CD8-positive, alpha-beta memory T cell (primary cell): ENCODE measurements at places on chromosomes 6 and 20.

DNA sequence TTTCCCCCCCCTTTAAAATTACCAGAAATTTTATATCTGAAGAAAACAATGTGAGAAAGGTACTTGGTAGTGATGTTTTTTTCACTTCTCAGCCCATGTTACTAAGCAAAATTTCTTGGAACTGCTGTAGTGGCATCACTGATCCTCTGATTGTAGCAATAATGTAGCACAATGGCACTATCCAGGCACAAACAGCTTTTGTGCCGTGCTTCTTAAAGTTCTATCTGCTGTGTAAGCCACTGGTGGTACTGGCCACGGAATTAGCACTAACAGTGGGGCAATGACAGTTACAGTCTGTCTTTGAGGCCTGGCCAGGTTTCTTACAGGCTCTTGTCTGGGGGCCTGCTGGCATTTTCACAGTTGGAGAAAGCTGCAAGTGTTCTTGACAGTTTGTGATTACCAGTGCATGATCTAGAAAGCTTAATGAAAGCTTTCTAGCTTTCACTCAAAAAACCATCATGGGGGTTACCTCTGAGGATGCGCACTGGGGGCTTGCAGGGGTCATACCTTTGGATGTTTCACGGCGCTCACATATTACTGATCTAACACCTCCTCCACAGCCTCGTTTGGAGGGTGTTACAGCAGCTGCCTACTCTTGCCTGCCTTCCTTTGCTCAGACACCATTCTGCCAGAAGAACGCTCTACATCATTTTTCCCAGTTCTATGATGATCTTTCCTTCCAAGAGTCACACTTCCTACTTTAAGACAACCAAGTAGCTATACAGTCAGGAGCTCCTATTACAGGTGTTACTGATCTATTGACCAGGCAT lies 58.4 kb upstream of the ARMH2 start:
- no peak for DNase-seq

DNA sequence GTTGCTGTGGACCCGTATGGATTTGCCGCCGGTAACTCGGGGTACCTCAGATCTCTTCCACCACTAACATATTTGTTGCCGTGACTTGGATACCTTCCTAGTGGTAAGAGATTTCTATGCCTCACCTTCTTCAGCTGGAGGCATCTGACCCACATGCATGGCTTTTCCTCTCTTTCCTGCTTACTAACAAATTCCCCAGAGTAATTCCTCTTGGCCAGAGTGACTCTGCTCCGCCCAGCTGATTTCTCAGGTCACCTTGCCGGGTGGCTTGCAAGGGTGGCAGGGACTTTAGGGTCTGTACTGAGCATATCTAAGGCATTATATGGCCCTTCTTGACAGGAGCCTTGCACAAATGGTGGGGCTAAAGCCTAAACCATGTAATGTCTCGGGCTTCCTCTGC lies 38.2 kb downstream of the FAM184A start:
- DNase-seq, result no peak

GRCh38 chr6:133741375-133741861 lies 147.5 kb upstream of the TCF21 start:
- DNase-seq, result no peak

GRCh38 chr20:20204256-20204655 lies 151.9 kb downstream of the CFAP61 start:
- DNase-seq, result no peak

DNA sequence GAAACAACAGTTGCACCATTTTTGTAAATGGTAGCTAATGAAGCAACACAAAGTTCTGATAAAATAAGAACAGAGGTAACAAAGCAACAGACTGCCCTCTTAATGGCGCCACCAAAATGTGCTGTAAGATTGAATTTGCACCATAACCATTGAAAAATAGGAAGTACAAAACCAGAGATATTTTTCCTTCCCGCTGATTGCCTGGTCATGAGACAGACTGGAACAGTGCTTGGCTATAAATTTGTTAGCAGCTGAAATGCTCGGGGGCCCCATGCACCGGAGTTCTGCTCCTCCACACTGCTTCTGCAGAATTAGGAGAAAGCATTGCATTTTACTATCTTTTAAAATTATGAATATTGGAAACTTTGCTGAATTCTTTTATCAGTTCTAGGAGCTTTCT lies 164.4 kb upstream of the QKI start:
- no peak for DNase-seq

GRCh38 chr6:73388433-73388799 lies 6.2 kb upstream of the DDX43 start:
- no peak for DNase-seq
